Urothelium cell line (cell line): ENCODE measurements at places on chromosomes 16 and 17.

DNA sequence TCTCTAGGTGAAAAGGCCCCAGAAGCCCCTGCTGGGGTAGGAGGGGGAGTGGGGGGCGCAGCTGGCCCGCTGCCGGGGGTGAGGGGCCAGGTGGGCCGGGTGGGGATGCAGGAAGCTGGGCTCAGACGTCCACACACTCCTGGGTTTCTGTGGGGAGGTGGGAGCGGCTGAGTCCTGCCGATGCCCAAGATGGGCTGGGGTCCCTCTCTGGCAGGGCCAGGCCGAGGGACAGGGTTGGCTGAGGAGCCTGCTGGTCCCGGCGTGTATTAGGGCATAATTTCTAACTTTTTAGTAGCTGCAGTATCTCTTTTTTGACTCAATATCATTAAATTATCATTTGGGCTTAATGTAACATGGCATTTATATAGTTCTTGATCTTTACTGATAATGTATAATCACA, 121.4 kb upstream of the CORO6 start:
- no peak for DNase-seq

- DNase-seq: no peak
These were observed 111.0 kb downstream of the N4BP1 start for GRCh38 chr16:48498769-48499631.

DNA sequence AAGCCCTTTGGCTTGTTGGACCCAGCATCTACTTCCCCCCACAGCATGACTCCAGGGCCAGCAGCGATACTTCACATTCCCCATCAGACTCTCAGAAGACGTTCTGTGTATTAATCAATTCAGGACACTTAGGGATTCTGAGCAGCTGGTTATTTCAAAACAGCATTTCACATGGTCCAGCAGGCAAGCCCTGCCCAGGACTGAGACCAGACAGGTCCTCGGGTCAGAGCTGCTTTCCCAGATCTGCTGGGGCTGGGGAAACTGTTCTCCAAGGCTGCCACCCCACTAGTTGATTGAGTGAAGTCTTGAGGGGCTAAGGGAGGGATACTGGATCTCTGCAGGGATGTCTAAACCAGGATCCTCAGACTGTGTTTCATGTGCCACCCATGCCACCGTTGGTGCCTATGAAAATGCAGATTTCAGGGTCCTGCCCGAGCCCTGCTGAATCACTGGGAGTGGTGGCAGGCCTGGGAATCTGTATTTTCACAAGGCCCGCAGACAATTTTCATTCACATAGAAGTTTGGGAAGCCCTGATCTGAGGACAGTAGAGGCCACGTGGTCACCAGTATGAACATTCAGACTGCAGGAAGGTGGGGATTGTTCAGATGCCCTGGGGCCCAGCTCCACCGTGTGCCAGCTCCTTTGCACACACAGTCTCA, 40.6 kb upstream of the CDH5 start:
- no peak for DNase-seq

GRCh38 chr17:80119839-80120238, 18.5 kb downstream of the GAA start:
- DNase-seq: no peak

DNA sequence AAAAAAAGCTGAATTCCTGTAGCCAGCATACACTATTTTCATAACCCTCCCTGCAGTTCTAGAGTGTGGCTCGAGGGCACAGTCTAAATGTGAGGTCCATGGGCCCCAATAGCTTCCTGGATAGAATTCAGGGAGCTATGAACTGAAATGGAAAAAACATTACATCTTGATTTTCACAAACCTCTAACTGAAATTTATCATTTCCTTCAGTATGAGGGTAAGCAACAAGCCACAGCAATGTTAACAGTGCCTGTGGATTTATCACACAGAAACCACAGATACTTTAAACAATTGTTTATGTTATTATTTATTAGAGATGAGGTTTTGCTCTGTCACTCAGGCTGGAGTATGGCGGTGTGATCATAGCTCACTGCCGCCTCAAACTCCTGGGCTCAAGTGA, 18.2 kb downstream of the TMEM92 start:
- no peak for DNase-seq

DNA sequence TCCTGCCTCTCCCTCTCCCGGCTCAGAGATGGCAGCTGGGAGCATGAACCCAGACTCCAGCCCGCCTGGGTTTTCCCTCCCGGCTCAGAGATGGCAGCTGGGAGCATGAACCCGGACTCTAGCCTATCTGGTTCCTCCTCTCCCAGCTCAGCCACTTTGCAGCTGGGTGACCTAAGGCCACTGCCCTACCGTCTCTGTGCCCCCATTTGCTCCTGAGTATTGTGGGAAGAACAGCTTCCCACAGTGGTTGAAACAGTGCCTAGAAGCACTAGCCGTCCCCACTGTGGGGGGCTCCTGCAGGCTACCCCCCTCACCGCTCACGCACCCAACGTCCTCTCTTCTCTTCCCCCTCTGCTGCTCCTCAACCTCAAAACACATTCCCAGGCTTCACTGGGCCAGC, 99.9 kb upstream of the GSE1 start:
- DNase-seq: no peak

GRCh38 chr17:67884741-67885140, 59.4 kb downstream of the BPTF start:
- no peak for DNase-seq

DNA sequence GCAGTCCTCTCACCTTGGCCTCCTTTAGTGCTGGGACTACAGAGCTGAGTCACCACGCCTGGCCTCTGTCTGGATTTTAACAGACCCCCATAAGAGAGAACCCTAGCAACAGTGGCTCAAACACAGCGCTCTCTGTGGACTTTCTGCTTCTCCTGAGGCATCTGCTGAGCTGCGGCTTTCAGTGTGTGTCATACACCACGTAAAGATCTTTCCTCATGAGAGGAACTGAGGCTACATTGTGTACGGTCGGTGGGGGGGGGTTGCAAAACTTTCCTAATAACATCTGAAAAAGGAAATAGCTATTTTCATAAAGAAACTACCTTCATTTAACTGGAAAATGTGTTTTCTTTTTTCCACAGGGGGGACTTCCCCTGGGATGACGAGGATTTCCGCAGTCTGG, 32.9 kb downstream of the DEF8 start:
- no peak for DNase-seq
